ENCODE measurements at places on chromosomes 11 and 22.

- no peak for DNase-seq
These were observed 140.5 kb downstream of the MIAT start for GRCh38 chr22:26797910-26798309.

- peak; percentile 32 for DNase-seq
These were observed 14.3 kb upstream of the ANKK1 start for GRCh38 chr11:113373306-113373705.

GRCh38 chr11:18567081-18567480 is 21.5 kb downstream of the UEVLD start:
- DNase-seq, result peak; percentile 33

GRCh38 chr11:57491371-57492061 is 24.0 kb downstream of the SLC43A1 start:
- DNase-seq, result peak; percentile 12

Data from fibroblast of gingiva (primary cell).